ENCODE measurements at places on chromosomes 5 and 9.
A peak's percentile ranks its signal among the peaks of the same experiment; 100 is the strongest.

GRCh38 chr9:101315112-101315450 is 69.7 kb downstream of the BAAT start:
- H3K4me1 ChIP-seq, result no peaks in the 10 kb centered on the region
- no peak overlapping the region for H3K27ac ChIP-seq
- no peak for DNase-seq
- H3K27me3 ChIP-seq, result peaks cover 5% of the 10 kb centered on the region
- H3K4me3 ChIP-seq, result no peak overlapping the region
- H3K36me3 ChIP-seq, result no peaks in the 10 kb centered on the region

DNA sequence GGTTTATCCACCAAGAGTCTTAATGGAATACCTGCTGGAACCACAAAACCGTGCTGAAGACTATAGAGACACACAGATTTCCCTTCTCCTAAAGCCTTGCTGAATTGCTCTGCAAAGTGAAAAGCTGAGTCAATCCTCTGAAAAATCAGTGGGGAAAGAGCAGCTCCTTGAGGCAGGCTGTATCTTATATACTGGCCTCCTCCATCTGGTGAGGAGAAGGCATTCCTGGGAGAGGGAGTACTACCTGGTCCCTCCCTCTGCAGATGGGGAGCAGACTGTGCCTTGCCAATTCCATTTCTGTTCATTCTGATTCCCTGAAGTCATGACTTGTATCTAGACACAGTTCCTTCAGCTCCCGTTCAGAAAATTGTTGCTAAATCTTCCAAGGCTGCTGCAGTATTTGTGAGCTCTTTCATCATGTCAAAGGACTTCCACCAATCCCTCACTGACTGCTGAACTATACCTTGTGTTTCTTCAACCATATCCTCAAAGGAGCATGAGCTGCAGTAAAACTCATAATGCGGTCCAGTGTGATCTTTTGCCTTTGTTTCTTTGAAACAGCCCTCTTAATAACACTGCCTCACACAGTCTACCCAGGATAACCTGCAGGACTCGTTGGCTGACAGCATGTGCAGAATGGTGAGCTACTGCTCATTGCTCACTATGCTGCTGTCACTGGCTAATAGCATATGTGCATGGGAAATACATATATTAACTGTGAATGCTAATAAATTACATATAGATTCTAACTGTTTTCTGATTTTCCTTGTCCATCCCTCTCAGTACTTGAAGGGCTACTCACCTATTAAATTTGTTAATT is 84.5 kb downstream of the FOXD1 start:
- no peak overlapping the region for H3K27ac ChIP-seq
- no peaks in the 10 kb centered on the region for H3K36me3 ChIP-seq
- no peak for DNase-seq
- H3K4me1 ChIP-seq, result no peaks in the 10 kb centered on the region
- H3K27me3 ChIP-seq, result peaks cover 13% of the 10 kb centered on the region

GRCh38 chr5:42168091-42168670 is 243.1 kb downstream of the FBXO4 start:
- DNase-seq, result no peak
- H3K36me3 ChIP-seq, result no peaks in the 10 kb centered on the region
- H3K4me1 ChIP-seq, result no peaks in the 10 kb centered on the region
- no peaks in the 10 kb centered on the region for H3K27me3 ChIP-seq
- H3K27ac ChIP-seq, result no peak overlapping the region

GRCh38 chr5:122454541-122454940 is 142.5 kb downstream of the SNCAIP start:
- H3K27me3 ChIP-seq, result no peaks in the 10 kb centered on the region
- H3K27ac ChIP-seq, result no peak overlapping the region
- DNase-seq, result no peak
- no peaks in the 10 kb centered on the region for H3K4me1 ChIP-seq

DNA sequence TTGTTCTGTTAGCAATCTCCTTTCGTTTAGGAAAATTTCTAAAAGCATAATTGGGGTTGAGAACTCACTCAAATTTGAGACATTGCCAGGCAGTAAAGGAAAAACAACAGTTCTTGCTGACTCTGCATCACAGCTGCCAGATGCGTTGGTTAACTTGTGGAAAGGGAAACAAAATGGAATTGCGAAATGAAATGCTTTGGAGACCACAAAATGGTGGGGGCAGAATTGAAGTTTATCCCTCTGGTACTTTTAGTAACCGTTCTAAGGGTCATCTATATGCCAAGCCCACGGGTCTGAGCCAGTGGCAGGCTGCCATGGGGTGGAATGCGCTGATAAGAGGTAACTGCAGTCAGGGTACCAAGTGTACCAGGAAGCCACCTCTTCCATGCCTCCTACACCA is 28.6 kb upstream of the SELENOP start:
- no peak overlapping the region for H3K4me3 ChIP-seq
- peaks cover 2% of the 10 kb centered on the region for H3K27me3 ChIP-seq
- peaks cover 4% of the 10 kb centered on the region for H3K36me3 ChIP-seq

DNA sequence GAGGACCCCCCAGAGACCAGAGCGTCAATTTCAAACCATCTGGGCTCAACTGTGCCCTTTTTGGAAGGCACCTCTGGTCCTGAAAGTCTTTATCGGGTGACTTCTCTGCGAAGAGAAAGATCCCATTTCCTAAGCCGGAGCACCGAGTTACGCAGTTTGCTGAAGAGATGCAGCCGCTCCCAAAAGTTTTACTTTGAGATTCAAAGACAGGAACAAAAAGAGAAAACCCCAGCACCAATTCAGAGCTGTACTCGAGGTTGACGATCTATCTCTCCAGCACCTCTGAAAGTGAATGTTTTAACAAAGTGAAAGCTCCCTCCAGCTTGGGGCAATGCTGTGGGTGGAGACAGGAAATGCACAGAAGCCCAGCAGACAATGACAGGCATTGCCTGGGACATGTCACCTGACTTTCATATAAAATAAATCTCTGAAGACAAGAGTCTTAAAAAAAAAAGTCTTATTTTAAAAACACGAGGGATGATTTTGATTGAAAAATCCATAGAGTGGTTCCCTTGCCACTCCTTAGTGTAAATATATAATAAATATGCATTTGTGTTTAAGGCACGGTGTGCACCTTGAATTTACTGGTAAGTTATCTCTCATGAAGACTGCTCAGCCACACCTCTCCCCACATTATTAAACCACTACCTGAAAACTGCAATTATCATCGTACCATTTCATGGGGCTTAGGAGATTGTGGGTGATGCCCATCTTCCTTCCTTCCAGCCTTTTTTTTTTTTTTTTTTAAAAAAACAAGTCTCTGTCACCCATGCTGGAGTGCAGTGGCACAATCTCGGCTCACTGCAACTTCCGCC is 79.9 kb downstream of the FNBP1 start:
- H3K27me3 ChIP-seq, result peaks cover 7% of the 10 kb centered on the region
- H3K4me1 ChIP-seq, result peaks cover 54% of the 10 kb centered on the region
- DNase-seq, result peak; percentile 79
- H3K36me3 ChIP-seq, result peaks cover 11% of the 10 kb centered on the region

DNA sequence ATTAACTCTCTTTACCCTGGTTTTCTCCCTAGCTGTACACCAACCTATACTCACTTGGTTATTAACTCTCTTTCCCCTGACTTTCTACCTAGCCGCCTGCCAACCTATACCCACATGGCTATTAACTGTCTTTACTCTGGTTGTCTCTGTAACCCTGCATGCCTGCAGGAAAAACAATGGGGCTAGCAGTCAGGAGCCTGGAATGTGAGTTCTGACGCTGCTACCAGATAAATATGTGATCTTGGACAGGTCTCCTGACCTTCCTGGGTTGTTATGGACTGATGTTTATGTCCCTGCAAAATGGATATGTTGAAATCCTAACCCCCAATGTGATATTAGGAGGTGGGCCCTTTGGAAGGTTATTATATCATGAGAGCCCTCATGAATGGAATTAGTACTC is 119.2 kb downstream of the SMARCA2 start:
- H3K4me1 ChIP-seq, result peaks cover 81% of the 10 kb centered on the region
- H3K27me3 ChIP-seq, result no peaks in the 10 kb centered on the region
- H3K36me3 ChIP-seq, result no peaks in the 10 kb centered on the region
- no peak for DNase-seq
- H3K27ac ChIP-seq, result no peak overlapping the region

- no peak overlapping the region for H3K4me3 ChIP-seq
- H3K27ac ChIP-seq, result no peak overlapping the region
- no peaks in the 10 kb centered on the region for H3K4me1 ChIP-seq
- DNase-seq, result no peak
Observed at GRCh38 chr5:35354751-35355150, 124.5 kb upstream of the PRLR start.

- no peaks in the 10 kb centered on the region for H3K36me3 ChIP-seq
- no peak overlapping the region for H3K27ac ChIP-seq
- peaks cover 1% of the 10 kb centered on the region for H3K27me3 ChIP-seq
- H3K4me3 ChIP-seq, result no peak overlapping the region
Observed at GRCh38 chr5:17282283-17283120, 65.1 kb downstream of the BASP1 start.

DNA sequence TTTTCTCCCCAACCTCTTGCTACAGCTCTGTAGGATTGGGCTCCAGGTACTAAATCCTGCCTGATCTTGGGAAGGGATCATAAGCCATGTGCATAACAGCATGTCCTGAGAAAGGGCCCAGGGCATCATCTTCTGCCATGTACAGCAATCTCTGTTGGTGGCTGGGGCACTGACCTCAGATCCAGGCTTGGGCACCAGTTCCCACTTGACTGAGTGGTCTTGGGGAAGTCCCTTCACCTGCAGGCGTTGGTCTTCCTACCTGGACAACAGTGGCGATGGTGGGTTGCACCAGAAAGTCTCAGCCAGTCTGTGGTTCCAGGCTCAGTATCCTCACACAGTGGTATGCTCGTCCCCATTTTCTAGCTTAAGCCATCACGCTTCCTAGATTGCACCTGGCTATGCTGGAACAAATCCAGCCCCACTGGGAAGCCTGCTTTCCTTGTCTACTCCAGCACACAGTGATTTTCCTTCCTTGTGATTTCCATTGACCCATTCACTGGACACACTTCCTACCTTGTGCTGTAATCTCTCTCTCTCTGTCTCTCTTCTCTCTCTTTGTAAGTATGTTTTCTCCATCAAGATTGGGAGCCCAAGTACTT is 121.7 kb upstream of the PITX1 start:
- H3K27ac ChIP-seq, result no peak overlapping the region
- DNase-seq, result no peak
- no peaks in the 10 kb centered on the region for H3K4me1 ChIP-seq
- no peak overlapping the region for H3K4me3 ChIP-seq
- no peaks in the 10 kb centered on the region for H3K36me3 ChIP-seq

DNA sequence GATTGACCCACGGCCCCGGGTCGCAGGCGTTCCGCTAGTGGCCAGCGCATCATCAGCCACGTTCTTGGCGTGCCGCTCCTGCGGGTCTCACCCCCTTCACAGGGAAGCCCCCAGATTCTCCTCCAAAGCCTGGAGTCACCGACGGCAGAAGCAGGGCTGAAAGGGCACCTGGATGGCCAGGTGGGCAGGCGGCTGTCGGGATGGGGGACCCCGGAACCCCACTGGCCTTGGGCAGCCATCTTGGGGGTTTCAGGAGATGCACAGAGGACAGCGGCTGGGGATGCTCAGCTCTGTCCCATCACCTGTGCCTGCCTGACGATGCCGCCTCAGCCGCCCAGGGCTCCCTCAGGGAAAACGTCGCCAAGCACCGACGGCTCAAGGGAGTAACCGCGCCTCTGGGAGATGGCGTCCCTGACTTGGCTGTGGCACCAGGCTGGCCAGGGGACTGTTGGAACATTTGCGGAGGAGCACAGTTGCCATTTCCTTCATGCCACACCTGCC is 14.1 kb upstream of the SLC9A3 start:
- peaks cover 3% of the 10 kb centered on the region for H3K4me1 ChIP-seq
- H3K4me3 ChIP-seq, result no peak overlapping the region
- no peak for DNase-seq
- no peaks in the 10 kb centered on the region for H3K36me3 ChIP-seq
- H3K27me3 ChIP-seq, result peaks cover 12% of the 10 kb centered on the region
- no peak overlapping the region for H3K27ac ChIP-seq

DNA sequence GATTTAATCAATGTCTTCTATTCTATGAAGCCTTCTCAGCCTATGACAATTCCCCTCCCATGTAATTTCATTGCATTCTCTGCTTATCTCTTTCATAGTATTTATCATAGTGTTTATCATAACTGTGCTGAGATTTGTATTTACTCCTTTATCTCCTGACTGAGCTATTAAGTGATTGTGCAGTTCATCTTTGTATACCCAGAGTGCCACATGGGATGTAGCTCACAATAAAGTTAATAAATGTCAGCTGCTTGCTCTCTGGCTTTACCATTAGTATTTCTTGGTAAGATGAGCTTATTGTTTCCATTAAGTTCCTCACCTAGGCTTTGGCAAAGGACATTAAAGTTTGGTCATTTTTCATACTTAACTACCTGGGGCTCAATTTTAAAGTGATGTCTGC is 275.1 kb upstream of the MPDZ start:
- H3K4me3 ChIP-seq, result no peak overlapping the region
- H3K27me3 ChIP-seq, result no peaks in the 10 kb centered on the region
- no peaks in the 10 kb centered on the region for H3K4me1 ChIP-seq
- H3K36me3 ChIP-seq, result no peaks in the 10 kb centered on the region
- no peak overlapping the region for H3K27ac ChIP-seq
- no peak for DNase-seq

DNA sequence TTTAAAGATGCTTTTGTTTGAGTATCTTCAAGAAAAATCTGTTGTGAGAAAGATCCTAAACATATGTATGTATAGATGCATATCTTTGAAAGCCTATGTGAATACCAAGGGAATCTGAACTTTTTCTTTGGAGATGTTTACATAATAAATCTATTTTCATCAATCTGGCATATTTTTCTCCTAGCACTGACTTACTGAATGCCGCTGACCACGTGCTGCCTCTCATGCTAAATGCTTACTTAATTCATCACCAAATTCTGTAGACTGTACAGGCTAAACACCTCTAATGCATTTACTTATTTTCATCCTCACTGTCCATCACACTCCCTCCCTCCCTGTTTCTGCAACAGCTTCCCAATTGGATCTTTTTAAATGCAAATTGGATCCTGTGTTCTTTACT is 566.2 kb upstream of the WWC1 start:
- H3K4me3 ChIP-seq, result no peak overlapping the region
- no peaks in the 10 kb centered on the region for H3K36me3 ChIP-seq
- no peaks in the 10 kb centered on the region for H3K27me3 ChIP-seq
- no peak for DNase-seq

DNA sequence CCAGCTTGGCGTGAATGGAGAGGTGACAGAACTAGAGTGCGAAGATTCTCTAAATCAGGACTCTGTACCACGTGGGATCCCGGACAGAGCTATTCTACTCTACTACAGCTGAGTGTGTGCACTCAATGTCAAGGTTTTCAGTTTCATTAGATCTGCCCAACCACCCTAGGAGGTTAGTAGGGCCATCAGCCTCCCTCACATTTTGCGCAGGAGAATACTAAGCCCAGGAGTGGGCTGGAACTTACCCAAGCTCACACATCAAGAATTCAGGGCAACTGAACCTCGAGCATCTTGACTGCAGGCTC is 68.3 kb upstream of the TBC1D2 start:
- no peaks in the 10 kb centered on the region for H3K4me1 ChIP-seq
- H3K36me3 ChIP-seq, result no peaks in the 10 kb centered on the region
- no peak overlapping the region for H3K27ac ChIP-seq
- DNase-seq, result no peak
- H3K27me3 ChIP-seq, result peaks cover 2% of the 10 kb centered on the region
